ENCODE measurements at places on chromosomes 2 and 18.
A peak's percentile ranks its signal among the peaks of the same experiment; 100 is the strongest.

GRCh38 chr2:184633726-184634125 is 35.4 kb downstream of the ZNF804A start:
- no peak for DNase-seq

DNA sequence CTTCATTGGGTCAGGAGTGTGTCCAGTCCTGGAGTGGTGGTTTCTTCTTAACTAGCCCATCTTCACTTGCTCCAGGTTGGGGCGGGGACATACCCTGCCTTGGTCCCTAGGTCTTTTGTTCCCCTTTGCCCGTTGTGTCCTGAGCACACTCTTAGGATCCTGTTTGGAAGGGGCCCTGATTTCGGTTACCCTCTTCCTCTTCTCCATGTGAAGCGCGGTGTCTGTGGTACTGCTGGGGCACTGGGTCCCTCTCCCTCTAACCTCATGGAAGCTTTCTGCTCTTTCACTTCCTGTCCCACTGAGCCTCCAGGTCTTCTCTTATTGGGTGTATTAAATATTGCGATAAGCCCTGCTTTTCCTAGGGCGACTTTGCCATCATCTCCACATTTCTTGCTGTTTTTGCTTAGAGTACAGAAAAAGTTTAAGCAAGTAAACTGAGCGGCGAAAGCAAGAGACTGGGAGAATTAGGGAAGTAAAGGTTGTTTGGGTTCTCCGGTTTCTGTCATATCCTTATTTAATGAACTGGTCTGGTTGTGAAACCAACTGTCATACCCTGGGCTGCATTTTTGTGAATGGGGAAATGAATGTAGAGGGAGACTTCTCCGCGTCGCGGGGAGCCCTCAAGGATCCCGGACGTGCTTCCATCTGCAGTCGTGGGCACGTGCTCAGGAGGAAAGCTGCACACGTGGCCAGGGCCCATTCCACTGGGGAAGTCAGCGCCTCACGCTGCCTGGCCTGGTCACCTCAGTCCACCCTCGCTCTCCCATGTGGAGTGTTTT is 73.8 kb upstream of the B3GNT7 start:
- DNase-seq, result peak; percentile 43

- DNase-seq, result no peak
These were observed 60.1 kb downstream of the DYNC1I2 start for GRCh38 chr2:171747371-171747770.

GRCh38 chr2:68946117-68946516 is 6.6 kb downstream of the GKN2 start:
- no peak for DNase-seq

GRCh38 chr2:18526429-18526828 is 34.0 kb downstream of the RDH14 start:
- DNase-seq, result no peak

DNA sequence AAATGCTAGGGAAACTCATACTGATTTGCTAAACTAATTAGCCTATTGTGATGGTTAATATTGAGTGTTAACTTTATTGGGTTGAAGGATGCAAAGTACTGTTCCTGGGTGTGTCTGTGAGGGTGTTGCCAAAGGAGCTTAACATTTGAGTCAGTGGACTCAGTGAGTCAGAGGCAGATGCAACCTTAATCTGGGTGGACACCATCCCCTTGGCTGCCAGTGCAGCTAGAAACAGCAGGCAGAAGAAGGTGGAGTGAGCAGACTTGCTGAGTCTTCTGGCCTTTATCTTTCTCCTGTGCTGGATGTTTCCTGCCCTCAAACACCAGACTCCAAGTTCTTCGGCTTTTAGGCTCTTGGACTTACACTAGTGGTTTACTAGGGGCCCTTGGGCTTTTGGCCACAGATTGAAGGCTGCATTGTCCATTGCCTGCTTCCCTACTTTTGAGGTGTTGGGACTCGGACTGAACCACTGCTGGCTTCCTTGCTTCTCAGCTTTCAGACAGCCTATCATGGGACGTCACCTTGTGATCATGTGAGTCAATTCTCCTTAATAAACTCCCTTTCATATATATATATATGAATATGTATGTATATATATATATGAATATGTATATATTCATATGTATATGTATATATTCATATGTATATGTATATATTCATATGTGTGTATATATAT is 69.7 kb downstream of the RPRM start:
- DNase-seq, result no peak

DNA sequence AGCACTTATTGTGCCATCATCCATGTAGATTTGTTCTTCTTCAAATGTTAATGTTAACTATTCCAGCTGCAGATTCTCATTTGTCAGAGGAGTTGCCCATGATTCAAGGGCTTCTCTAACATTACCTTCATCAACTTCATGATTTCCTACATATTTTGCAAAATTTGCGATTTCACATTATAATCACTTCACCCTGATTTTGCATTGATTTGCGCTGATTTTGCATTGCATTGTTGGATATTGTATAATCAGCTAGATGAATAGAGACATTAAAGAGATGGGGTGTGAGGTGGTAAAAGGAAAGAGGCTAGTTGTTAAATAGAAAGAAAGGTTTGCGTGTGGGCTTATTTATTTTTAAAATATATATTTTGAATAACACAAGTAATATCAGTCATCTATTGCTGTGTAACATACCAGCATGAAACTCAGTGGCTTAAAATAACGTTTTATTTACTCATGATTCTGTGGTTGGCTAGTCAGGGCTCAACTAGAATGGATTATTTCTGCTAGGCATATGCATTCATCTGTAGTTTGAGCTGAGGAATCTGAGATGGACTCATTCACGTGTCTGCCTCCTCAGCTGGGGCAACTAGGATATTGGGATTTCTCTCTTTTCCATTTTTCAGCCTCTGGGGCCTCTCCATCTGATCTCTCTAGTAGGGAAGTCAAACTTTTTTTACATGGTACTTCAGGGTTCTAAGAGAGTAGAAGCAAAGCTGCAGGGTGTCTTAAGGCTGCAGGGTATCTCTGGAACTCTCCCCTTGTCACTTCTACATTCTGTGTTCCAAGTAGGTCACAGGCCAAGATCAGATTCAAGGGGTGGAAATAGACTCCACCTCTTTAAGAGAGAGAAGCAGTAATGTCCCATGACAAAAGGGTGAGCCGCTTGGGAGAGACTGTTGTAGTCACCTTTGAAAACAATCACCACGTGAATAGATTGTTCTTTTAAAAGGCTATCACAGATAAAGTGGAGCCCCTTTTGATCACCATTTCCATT is 2.2 kb upstream of the CAVIN2 start:
- no peak for DNase-seq

DNA sequence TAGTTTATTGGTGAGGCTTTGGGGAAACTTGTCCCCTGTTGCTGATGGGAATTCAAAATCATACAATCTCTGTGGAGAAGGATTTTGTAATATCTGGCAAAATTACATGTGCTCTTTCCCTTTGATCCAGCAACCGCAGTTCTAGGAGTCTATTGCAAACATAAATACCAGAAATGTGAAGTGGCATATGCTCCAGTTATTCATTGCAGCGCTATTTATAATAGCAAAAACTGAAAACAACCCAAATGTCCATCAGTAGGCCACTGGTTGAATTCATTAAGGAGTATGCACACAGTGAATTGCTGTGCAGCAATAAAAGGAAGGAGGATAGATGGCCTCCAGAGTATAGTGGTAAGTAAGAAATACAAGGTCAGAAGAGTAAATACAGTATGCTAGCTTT is 76.5 kb downstream of the HNRNPLL start:
- no peak for DNase-seq

DNA sequence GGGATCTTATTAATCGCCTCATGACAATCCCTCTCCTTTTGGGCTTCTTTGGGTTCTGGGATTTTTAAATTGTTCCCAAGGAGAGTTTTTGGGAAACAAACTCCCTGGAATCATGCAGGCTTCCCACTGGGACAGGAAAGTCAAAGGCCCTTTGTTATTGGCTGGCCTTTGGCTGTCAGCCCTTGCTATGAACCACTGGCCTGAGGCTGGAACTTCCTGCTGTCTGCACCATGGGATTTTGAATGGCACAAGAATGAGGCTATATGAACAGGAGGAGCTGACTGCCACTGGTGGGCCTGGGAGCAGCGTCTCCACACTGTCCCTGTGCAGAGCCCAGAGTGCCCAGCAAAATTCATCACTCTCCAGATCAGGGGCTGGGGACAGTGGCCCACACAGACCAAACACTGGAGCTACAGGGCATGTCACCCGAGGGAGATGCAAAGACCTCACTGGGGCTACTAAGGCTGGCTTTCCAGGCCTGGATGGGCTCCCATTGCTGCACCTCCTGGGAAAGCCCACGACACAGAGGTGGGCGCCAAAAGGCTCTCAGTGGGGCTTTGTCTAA is 35.7 kb downstream of the STEAP3 start:
- no peak for DNase-seq

- no peak for DNase-seq
These were observed 121.8 kb downstream of the CERS6 start for GRCh38 chr2:168577885-168578284.

DNA sequence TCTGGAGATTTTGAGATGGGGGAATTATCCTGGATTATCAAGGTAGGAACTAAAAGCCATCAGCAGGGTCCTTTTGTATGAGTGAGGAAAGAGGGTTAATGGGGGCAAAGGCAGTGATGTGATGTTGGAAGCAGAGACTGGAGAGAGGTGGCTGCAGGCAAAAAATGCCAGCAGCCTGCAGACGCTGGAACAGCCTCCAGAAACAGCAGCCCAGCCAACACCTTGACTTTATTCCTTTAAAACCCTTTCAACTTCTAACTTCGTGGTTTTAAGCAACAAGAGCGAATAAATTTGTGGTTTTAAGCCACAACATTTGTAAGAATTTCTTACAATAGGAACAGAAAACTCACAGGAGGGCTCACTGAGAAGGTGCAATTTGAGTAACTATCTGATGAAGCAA is 523.1 kb upstream of the HS6ST1 start:
- DNase-seq, result no peak

- DNase-seq, result no peak
These were observed 3.7 kb upstream of the WDR33 start for GRCh38 chr2:127814677-127815076.

- DNase-seq, result no peak
These were observed 35.9 kb downstream of the MYO5B start for GRCh38 chr18:50158866-50159653.

- DNase-seq, result no peak
These were observed 8.2 kb upstream of the ALPG start for GRCh38 chr2:232398293-232399034.

- DNase-seq, result no peak
These were observed 114.6 kb downstream of the INHBB start for GRCh38 chr2:120460511-120460910.

GRCh38 chr18:51383116-51383515 is 185.6 kb upstream of the MEX3C start:
- no peak for DNase-seq

DNA sequence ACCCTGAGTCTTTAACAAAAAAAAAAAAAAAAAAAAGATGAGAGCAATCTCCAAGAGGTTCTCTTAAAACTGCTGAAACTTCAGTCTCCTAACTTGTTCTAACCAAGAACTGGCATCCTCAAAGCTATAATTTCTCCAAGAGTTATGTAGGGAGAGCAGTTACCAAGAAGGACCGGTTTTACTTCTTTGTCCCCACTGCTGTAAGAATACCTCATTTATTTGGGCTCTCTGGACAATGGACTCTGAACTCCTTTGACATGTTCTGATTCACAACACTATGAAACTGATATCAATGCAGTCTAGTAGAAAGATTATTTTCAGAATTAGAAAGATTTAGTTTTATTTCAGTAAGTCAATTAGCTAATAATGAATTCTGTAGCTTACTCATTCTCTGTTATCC is 84.5 kb upstream of the DTNB start:
- DNase-seq, result no peak

GRCh38 chr2:120660771-120661459 is 74.8 kb upstream of the GLI2 start:
- no peak for DNase-seq

DNA sequence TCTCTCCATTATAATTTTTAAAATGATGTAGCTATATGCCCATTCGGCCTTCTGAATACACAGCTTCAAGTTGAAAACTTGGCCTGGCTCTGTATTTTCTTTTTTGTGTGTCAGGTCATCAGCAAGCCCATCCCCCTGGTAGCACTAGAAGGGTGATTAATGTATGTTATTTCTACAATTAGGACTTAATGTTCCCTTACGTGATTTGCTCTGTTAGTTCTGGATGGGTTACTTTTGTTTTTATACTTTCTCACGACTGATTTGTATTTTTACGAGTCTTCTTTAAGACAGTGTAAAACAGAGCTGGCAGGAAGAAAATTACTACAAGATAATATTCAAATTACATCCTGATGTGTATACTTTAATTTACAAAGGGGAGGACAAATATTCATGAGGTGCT is 88.4 kb upstream of the RGPD4 start:
- DNase-seq, result no peak

- no peak for DNase-seq
These were observed 24.4 kb downstream of the SERPINB4 start for GRCh38 chr18:63619661-63620060.

GRCh38 chr2:162103443-162104009 is 29.5 kb upstream of the DPP4 start:
- DNase-seq, result no peak

GRCh38 chr2:232974396-232974795 is 38.7 kb downstream of the NGEF start:
- no peak for DNase-seq

GRCh38 chr2:70706026-70706795 is 61.8 kb downstream of the ADD2 start:
- DNase-seq, result no peak

DNA sequence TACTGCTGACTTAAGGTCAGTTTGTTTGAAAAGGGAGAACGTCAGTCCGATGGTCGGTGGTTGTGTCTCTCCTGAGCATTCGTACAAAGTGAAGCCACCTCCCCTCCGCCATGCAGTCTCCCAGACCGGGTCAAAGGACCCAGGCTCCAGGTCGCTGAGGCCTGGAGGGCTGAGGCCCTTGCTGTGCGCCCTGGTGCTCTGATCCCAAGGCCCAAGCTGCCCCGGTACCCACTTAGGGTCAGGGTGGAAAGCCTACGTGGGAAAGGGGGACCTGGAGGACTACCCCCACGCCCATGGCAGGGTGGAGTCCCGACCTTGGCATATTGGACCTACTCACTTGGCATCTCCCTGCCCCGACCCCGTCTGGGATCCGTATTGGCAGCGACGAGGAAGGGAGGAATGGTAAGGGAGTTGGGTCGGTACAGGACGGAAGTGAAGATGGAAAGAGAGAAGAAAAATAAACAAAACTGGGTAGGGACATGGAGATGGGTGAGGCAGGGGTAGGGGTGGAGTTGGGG is 8.0 kb upstream of the SIX3 start:
- DNase-seq, result no peak

GRCh38 chr2:46161315-46161714 is 135.9 kb upstream of the EPAS1 start:
- DNase-seq, result no peak

- DNase-seq, result no peak
These were observed 18.7 kb upstream of the CCBE1 start for GRCh38 chr18:59715966-59716369.

GRCh38 chr2:165357758-165358157 is 111.7 kb upstream of the CSRNP3 start:
- no peak for DNase-seq

DNA sequence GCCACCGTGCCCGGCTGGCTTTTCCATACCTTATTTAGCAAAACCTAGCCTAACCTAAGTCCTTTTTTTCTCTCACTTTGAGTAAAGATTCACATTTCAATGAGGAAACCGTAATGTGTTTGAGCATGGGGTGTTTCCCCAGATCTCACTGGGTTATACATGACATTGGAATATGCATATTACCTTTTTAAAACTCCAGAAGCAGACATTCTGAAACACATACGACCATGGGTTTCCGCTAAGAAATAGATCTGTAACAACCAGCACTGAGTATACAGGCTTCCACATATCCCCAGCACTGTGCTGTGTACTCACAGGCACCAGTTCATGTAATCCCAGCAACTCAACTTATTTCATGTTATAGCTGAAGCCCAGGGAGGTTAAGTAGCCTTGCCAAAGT is 41.0 kb upstream of the FOSL2 start:
- no peak for DNase-seq

Measured in gastrocnemius medialis (tissue), 4 donors.